H9 (cell line): ENCODE measurements at places on chromosomes 7 and 10.

GRCh38 chr7:400901-401485 lies 111.0 kb downstream of the FOXL3 start:
- no peak for DNase-seq

DNA sequence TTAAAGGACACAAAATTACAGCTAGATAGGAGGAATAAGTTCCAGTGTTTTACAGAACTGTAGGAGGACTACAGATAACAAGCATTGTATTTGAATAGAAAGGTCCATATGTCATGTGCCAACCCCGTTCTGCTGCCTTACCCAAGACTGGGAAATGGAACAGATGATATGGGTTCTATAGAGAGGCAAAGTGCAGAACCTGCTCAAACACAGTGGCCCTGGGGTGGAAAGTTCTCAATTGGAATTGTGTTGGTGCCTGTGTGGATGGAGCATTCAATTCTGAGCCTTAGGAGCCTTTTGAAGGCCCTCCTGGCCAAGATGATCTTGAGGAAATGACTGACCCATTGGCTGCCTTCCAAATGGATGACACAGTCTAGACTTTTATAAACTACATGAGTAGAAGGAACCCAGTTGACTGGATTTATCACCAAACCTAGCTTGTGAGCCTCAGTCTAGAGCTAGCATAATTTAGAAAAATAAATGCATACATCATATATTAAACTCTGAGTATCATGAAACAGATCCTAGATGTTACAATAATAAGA lies 4.1 kb upstream of the PRSS1 start:
- no peak for DNase-seq

DNA sequence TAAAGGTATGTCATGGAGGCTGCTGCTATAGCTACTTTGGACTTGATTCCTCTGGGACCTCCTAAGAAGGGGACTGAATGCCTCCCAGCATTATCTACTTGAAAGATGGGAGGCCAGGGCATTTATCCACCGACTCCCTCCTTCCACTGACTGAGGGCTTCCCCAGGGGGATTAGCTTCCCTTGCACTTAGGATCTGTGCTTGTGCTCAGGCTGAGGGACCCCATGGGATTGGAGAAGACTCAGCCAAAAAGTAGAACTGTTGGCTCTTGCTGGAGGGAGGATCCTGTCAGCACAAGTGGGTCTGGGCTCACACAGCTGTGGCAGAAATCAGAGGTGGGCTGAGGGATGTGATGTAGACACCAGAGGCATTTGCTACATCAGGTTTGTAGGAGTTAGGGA lies 81.5 kb upstream of the SYPL1 start:
- no peak for DNase-seq

GRCh38 chr7:45701701-45702510 lies 127.7 kb downstream of the ADCY1 start:
- DNase-seq = no peak

DNA sequence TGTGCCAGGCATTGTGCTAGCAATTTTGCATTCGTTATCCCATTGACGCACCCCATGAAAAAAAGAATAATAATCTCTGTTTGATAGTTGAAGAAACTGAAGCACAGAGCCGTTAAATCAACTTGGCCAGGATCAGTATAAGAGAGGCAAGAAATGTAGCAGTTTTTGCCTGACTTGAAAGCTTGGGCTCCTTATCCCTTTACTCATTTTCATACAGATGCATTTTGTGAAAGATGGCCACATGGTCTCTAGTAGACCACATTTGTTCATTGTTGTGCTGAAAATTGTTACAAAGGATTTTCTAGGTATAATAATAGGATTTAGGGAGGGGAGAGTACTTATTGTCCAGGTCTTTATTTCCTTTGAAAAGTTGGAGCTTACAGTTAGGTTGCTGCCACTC lies 14.7 kb downstream of the AUTS2 start:
- no peak for DNase-seq

- DNase-seq = no peak
Measured at GRCh38 chr10:116831790-116832189, 17.5 kb upstream of the ENO4 start.

DNA sequence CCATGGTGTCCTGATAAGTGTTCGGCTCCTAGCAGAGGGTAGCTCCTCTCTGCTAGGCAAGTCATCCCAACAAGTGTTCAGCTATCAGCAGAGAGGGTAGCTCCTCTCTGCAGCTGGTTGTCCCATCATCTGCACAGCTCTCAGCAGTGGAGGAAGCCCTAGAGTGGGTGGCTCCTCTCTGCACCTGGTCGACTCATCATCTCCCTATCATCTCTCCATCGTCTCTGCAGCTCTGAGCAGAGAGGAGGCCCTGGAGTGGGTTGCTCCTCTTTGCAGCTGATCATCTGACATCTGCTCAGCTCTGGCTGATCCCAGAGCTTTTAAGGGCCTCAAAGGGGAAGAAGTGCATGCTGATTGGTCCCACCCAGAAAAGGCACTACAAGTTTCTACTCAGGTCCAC lies 199.9 kb upstream of the KMT2E start:
- DNase-seq = no peak

GRCh38 chr10:88062798-88063472 lies 199.5 kb downstream of the PTEN start:
- DNase-seq = no peak

DNA sequence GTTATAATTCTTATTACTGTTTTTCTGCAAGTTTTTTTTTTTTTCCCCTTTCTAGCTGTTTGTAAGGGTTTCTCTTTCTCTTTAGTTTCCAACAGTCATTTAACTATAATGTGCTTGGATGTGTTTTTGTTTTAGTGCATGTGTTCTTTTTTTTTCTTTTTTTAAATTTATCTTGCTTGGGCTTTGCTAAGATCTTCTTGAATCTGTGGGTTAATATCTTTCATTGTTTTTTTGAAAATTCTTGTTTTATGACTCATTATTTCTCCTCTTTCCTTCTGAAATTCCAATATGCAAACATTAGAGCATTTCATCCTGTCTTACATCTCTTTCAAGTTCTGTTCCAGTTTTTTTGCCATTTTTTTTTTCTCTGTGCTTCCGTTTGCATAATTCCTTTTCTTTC lies 5.7 kb upstream of the HK1 start:
- no peak for DNase-seq

GRCh38 chr7:77685233-77685632 lies 11.0 kb upstream of the RSBN1L start:
- DNase-seq = no peak
